NCI-H2081 treated with DMSO at 0.1 percent for 48 hours (cell line): ENCODE measurements at places on chromosomes 12 and 14.

DNA sequence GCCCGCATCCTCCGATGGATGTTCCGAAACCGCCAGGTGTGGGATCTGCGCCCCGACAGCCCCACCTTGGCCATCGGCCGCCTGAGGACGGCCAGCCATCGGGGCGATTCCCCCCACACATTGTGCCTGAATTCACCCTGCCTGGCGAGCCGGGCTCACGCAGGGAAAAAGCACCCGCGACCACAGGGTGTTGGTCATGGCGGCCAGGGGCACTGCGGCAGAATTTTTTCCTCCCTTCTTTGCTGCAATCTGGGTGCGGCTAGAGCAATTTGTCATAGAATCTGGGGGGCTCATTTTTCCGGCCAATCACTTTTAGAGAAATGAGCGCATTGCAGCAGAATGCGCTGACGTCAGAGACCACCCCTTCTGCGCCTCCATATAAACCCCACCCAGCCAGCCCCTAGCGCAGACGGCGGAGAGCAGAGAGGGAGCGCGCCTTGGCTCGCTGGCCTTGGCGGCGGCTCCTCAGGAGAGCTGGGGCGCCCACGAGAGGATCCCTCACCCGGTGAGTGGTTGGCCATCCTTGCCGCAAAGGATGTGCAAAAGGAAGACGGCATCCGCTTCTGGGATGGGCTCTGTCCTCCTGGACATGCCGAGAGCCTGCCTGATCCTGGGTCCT lies at the start of gene MEG3:
MEG3 (plus strand) TSS at position 406 of the 619 bp plus-strand sequence.
- no peak for DNase-seq

DNA sequence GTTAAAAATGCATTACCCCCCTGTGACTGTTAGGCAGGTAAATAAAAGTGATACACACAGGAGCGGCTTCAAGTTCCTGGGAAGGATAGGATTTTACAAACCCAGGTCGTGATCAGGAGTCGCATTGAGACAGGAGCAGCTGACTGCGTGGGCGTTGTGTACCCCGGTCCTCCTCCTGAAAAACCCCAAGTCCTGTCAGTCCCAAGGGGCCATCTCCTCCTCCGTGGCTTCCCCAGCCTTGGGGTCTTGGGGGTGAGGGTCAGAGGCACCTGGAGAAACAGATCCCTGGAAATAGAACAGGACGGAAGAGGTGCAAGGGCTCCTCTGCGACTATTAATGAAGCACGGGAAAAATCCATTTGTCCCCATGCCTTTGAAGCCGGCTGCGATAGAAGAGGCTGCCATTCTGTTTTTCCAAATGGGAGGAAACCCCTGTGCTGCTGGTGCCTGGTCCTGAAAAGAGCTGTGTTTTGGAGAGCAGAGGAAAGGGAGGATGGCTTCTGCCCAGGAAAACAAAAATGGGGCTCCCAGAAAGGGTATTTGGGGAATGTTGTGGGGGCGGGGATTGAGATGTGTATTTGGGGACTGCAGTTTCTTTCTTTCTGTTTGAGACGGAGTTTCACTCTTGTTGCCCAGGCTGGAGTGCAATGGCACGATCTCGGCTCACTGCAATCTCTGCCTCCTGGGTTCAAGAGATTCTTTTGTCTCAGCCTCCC lies 143.1 kb downstream of the ZNF664 start:
- DNase-seq = no peak

GRCh38 chr12:104387190-104387589 lies 69.6 kb upstream of the CHST11 start:
- no peak for DNase-seq

GRCh38 chr12:95258803-95259202 lies 41.2 kb downstream of the VEZT start:
- no peak for DNase-seq

GRCh38 chr14:34387974-34388516 lies 74.0 kb downstream of the SPTSSA start:
- DNase-seq = no peak

GRCh38 chr12:120684523-120684932 lies 2.4 kb upstream of the MLEC start:
- no peak for DNase-seq
